ENCODE measurements at places on chromosomes 6 and 20.

DNA sequence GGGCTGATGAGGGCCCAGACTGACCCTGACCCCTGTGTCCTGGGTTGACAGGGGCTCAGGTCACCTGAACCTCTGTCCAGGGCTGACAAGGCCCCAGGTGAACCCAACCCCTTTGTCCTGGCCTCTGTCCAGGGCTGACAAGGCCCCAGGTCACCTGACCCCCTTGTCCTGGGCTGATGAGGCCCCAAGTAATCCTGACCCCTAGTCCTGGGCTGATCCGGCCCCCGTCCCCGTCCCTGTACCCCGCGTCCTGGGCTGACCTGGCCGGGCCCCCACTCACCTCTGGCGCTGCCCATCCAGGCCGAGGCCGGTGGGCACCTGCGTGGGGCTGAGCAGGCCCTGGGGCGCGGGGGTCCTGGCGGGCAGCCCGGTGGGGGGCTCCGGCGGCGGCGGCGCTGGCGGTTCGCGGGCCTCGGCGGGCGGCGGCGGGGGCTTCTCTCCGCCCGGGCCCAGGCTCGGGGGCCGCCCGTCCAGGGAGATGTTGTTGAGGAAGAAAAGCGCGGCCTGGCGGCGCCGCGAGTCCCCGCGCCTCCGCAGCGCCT, 379 bp downstream of the CABLES2 start:
- H3K27me3 ChIP-seq = no peaks in the 10 kb centered on the region
- H3K4me3 ChIP-seq = peak overlapping the region; percentile 75
- peaks cover 26% of the 10 kb centered on the region for H3K4me1 ChIP-seq
- peak overlapping the region; percentile 55 for H3K27ac ChIP-seq
- no peaks in the 10 kb centered on the region for H3K36me3 ChIP-seq
- no peak for DNase-seq

DNA sequence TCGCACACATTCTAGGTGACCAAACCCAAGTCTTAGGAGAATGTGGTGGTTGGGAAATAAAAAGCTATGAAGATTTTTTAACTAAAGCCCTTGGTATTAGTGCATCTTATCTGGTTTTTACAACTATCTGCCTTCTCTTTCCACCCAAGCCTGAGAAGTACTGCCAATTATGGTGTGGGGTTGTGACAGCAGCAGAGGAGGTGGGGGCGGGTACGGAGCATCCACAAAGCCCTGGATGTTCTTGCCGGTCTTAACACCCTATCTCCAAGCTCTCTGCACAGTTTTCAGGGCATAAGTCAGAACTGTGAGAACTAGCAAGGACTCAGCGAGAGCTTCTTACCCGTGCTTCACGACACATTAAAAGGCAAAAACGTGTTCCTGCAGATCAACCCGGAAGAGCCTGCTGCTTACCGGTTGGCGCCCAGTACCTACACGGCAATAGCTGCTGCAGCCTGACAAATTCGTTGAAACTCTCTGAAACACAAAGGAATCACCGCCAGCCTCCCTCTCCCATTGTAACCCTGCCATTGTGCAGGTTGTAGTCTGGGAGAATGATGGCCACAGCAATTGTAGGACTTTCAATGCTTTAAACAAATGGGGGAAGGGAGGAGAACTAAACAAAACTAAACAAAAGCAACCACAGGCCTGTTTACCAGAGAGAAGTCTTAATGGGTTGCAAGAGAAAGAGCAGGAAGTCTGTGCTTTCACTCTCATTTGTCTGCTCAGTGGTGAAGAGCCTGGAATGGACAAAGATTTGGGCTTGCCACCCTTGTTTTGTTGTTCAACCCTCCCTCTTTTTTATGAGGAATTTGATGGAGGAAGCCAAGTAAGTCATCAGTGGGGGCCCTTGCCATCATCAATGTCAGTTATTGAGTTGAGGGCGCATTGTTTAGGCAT, 461.0 kb upstream of the JARID2 start:
- no peak overlapping the region for H3K27ac ChIP-seq
- no peaks in the 10 kb centered on the region for H3K27me3 ChIP-seq
- H3K36me3 ChIP-seq = no peaks in the 10 kb centered on the region
- H3K4me1 ChIP-seq = no peaks in the 10 kb centered on the region
- no peak overlapping the region for H3K4me3 ChIP-seq
- DNase-seq = no peak

GRCh38 chr20:50992336-50992732, 30.6 kb downstream of the KCNG1 start:
- no peaks in the 10 kb centered on the region for H3K27me3 ChIP-seq
- no peak overlapping the region for H3K4me3 ChIP-seq
- no peak overlapping the region for H3K27ac ChIP-seq
- H3K36me3 ChIP-seq = no peaks in the 10 kb centered on the region

GRCh38 chr6:163250116-163250515, 164.4 kb upstream of the QKI start:
- no peak for DNase-seq
- H3K4me3 ChIP-seq = no peak overlapping the region
- no peak overlapping the region for H3K27ac ChIP-seq

- no peaks in the 10 kb centered on the region for H3K27me3 ChIP-seq
- H3K27ac ChIP-seq = no peak overlapping the region
- no peak for DNase-seq
- H3K36me3 ChIP-seq = no peaks in the 10 kb centered on the region
Measured at GRCh38 chr6:8108759-8109539, 6.6 kb upstream of the EEF1E1 start.

- H3K27ac ChIP-seq = no peak overlapping the region
- H3K27me3 ChIP-seq = no peaks in the 10 kb centered on the region
- H3K4me1 ChIP-seq = no peaks in the 10 kb centered on the region
Measured at GRCh38 chr20:62887860-62888239, 26.2 kb upstream of the TCFL5 start.

DNA sequence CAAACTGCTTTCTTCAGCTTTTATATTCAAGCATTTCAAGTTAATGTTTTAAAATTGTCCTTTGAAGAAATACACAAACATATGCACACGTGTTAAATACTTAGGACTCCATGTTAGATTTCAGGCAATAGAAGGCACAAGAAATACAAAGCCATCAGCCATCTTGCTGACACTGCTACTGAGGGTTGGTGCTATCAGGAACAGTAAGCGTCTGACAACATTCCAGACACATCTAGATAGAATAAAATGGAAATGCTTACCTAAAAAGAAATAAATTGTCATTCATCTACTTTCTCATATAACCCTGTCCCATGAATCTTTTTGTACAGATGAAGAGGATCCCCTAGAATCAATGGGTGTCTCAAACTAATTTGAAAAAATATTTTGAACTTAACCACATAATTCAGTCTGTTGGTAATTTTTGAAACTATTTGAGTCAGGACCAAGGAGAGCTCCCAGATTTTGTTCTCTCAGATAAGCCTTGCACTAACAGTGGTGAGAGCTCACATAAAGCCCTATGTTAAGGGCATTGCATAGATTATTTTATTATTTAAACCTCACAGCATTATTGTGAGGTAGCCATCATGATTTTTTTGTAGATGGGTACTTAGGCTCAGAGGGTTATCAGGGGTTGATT, 631.1 kb upstream of the POU3F2 start:
- no peaks in the 10 kb centered on the region for H3K4me1 ChIP-seq
- H3K36me3 ChIP-seq = no peaks in the 10 kb centered on the region
- no peak for DNase-seq
- H3K27me3 ChIP-seq = no peaks in the 10 kb centered on the region
- no peak overlapping the region for H3K27ac ChIP-seq

GRCh38 chr20:40218316-40218969, 470.6 kb downstream of the MAFB start:
- H3K4me1 ChIP-seq = no peaks in the 10 kb centered on the region
- H3K27me3 ChIP-seq = no peaks in the 10 kb centered on the region
- no peaks in the 10 kb centered on the region for H3K36me3 ChIP-seq
- no peak overlapping the region for H3K4me3 ChIP-seq

DNA sequence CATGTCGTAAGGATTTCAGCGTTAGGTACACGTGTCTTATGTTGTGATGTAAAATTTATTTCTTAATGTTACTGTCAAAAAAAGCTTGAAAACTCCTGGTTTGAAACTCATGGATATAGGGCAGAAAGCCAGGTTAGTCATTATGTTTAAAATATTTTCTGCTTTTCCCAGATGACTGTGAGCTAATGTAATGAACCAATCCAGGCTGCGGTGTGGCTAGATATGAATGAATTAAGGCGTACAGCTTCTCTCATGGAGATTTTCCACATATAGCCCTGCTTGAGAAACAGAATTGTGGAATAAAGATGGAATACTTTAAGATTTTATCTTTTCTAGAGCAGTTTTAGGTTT, 80.3 kb upstream of the STMND1 start:
- H3K27me3 ChIP-seq = no peaks in the 10 kb centered on the region
- H3K4me3 ChIP-seq = no peak overlapping the region
- DNase-seq = no peak
- no peak overlapping the region for H3K27ac ChIP-seq

DNA sequence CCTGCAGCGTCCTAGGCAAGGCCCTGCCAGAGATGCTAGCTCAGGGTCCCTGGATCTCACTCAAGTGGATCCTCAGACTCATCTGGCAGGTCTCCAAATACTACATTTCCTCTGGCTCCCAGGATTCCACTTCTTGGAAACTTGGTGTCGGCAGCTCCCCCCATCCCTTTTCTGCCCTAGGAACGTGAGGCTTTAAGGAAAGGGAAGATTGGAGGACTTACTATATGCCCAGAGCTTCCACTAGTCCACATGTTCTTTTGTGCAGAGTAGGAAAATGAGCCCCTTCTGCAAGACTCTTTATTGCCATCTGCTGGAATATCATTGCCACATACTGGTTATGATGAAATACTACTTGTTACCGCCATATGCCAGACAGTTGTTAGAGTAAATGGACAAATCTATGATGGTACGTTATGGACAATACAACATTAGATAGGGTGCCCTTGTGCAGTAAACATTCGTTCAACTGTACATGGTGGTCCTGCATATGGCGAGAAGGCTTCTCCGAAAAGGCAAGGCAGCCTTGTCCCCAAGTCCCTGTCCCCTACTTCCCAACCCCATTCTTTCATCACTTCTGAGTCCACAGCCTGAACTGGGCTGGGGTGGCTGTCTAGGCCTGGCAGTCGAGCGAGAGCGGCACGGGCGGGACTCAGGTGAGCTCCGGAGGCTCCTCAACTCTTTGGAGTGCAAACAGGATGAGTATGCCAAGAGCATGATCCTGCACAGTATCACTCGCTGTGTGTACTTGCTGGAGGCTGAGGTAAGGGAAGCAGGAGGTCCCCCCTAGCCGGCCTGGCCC, 780 bp downstream of the ARMC12 start:
- no peaks in the 10 kb centered on the region for H3K27me3 ChIP-seq
- peak overlapping the region; percentile 100 for H3K27ac ChIP-seq
- no peaks in the 10 kb centered on the region for H3K36me3 ChIP-seq
- no peak for DNase-seq
- no peak overlapping the region for H3K4me3 ChIP-seq

DNA sequence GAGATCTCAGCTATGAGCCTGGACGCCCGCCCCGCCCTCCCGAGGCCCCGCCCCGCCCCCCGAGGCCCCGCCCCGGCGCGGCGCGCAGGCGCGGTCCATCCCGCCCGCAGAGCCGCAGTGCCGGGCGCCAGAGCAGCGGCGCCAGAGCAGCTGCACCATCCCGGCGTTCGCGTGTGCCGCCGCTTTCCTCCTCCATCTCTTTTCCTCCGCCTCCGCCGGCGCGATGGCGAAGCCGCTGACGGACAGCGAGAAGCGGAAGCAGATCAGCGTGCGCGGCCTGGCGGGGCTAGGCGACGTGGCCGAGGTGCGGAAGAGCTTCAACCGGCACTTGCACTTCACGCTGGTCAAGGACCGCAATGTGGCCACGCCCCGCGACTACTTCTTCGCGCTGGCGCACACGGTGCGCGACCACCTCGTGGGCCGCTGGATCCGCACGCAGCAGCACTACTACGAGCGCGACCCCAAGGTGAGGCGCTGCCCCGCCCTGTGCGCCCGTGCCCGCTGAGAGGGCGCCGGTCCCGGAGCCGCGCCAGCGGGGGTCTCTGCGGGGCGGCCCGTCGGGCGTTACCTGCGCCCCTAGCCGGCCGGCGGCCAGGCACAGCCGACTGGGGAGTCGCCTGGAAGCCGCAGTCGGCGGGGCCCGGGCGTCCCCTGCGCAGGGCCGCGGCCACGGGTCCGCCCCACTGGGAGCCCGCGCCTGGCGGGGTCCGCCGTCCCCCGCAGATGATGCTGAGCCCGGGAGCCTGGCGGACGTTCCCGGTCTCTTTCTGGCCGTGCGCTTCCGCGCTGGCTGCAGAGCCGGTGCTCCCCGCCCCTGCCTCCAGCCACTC, at the start of gene PYGB:
TSS of gene PYGB (plus strand) at position 130 of the 830 bp plus-strand sequence. CDS start at position 224, 94 bp downstream.
- no peaks in the 10 kb centered on the region for H3K36me3 ChIP-seq
- peak within 1 kb of the TSS; percentile 91 for H3K4me3 ChIP-seq
- DNase-seq = peak; percentile 69
- peak within 1 kb of the TSS; percentile 82 for H3K27ac ChIP-seq

GRCh38 chr6:163086624-163086920, 327.9 kb upstream of the QKI start:
- H3K36me3 ChIP-seq = no peaks in the 10 kb centered on the region
- H3K27me3 ChIP-seq = no peaks in the 10 kb centered on the region
- H3K4me3 ChIP-seq = no peak overlapping the region

DNA sequence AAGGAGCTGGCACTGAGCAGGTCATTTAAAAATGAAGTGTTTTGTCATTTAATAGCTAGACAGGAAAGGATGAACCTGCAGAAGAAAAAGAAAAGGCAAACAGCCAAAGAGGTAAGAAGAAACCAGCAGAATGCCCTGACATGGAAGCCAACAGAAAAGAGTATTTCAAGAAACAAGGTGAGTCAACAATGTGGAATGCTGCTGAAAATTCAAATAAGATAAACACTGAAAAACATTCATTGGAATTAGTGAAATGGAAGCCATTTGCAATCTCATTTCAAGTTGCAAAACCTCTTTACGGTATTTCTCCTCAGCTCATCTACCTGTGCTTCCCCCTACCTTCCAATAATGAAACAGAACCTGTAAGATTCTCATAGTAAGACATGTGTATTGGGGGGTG, 59.6 kb downstream of the RWDD2A start:
- H3K27me3 ChIP-seq = no peaks in the 10 kb centered on the region
- DNase-seq = no peak
- H3K27ac ChIP-seq = no peak overlapping the region
- H3K4me3 ChIP-seq = no peak overlapping the region

- no peaks in the 10 kb centered on the region for H3K27me3 ChIP-seq
- H3K27ac ChIP-seq = no peak overlapping the region
- DNase-seq = no peak
- H3K4me3 ChIP-seq = no peak overlapping the region
- H3K36me3 ChIP-seq = no peaks in the 10 kb centered on the region
Measured at GRCh38 chr6:81892891-81893290, 140.4 kb upstream of the TENT5A start.

DNA sequence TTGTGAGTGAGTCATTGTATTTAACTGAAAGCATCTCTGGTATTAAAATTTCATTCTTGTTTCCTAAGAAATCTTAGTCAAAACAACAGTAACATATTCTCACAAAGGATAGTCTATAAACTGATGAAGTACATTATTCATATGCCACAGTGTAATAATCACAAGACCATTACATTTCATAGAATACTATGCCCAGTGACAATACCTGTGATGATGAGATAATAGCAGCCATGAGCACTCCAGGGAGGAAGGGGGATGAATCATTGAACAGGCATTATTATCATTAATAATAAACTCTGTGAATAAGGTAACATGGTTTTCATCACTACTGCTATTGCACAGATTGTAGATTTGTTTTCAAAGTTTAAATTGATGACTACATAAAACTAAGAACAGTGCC, 667.9 kb downstream of the EPM2A start:
- H3K36me3 ChIP-seq = no peaks in the 10 kb centered on the region
- no peak overlapping the region for H3K4me3 ChIP-seq
- no peak overlapping the region for H3K27ac ChIP-seq
- no peak for DNase-seq
- H3K27me3 ChIP-seq = no peaks in the 10 kb centered on the region
- no peaks in the 10 kb centered on the region for H3K4me1 ChIP-seq

GRCh38 chr20:10524034-10524476, 89.0 kb downstream of the SLX4IP start:
- H3K27me3 ChIP-seq = no peaks in the 10 kb centered on the region
- H3K4me3 ChIP-seq = no peak overlapping the region
- DNase-seq = peak; percentile 53
- H3K4me1 ChIP-seq = no peaks in the 10 kb centered on the region
- H3K36me3 ChIP-seq = no peaks in the 10 kb centered on the region

Data from Peyer's patch (tissue), 4 donors.